AG08395 (cell line): ENCODE measurements at places on chromosomes 2 and 18.

GRCh38 chr2:192060161-192060560, 134.6 kb downstream of the TMEFF2 start:
- DNase-seq, result no peak

DNA sequence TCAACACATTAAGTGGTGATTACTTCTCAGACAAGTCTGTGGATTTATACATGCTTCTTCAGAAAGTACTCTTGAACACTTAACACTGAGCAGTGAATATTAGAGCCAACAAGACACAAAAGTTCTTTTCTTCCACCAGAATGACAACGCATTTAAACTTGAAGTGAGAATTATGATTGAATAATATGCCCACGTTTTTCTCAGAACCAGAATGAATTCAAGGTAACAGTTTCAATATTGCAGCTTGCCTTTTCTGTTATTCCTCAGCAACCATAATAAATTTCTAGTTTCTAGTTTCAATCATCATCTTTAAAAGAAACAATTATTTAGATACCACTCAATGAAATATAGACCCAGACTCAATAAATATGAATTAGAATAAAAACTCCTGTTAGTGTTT, 547.0 kb downstream of the NUP35 start:
- no peak for DNase-seq

DNA sequence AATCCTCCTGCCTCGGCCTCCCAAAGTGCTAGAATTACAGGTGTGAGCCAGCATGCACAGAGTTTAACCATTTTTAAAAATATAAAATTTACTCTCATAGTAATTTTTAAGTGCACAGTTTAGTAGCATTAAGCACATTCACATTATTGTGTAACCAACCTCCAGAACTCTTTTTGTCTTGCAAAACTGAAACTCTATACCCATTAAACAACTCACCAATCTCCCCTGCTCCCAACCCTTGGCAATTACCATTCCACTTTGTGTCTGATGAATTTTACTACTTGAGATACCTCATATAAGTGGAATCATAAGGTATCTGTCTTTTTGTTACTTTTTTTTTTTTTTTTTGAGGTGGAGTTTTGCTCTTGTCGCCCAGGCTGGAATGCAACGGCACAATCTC, 112.5 kb downstream of the BMPR2 start:
- no peak for DNase-seq

GRCh38 chr18:36516258-36516657, 218.7 kb downstream of the FHOD3 start:
- no peak for DNase-seq

GRCh38 chr18:38456253-38456652, 890.7 kb upstream of the CELF4 start:
- DNase-seq, result no peak

DNA sequence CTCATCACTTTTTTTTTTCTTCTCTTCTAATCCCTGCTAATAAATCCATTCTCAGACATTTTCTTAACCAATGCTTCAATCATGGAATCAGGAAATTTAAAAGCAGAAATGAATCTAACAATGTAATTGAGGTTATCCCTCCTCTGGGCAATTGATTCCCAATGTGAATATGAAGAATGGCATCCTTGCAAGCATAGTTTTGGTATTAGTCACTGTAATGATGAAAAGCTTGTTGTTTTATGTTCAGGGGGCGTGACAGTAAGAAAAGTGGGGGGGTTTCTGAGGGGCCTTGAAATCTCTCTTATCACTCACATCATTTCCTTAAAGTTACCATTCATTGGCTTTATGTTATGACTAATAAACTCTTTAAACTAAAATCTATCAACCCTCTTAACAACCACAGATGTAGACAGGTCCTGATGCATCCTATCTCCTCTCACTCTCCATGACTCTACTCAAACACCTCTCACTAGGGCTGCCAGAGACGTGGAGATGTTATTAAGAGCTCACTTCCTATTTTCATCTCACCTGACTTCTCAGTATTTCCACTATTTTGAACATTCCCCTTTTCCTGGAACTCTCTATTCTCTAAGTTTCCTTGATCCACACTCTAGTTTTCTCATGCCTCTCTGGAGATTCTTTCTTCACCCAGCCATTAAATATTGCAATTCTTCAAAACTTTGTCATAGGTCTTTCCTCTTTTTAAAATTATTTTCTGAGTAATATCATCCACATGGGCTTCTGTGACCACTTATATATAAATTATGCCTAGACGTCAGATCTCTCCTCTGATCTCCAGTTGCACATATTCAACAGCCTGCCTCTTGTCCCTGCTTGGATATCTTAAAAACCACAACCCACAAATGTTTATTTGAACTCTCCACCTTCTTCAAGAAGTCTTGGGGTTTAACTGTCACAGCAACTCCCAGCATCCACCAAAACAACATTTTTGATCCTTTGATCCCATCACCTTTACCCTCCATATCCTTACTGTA, 332.9 kb downstream of the CDH2 start:
- DNase-seq, result no peak
